Stimulated activated CD4-positive, alpha-beta T cell treated with anti-CD3 and anti-CD28 coated beads, Interleukin-15, amount 100 ng/mL, for 1 hour (primary cell): ENCODE measurements at places on chromosomes 4 and X.

- DNase-seq: no peak
Observed at GRCh38 chr4:73751830-73752229, 11.5 kb downstream of the CXCL8 start.

GRCh38 chr4:109998867-109999584, 86.3 kb downstream of the EGF start:
- no peak for DNase-seq

- no peak for DNase-seq
Observed at GRCh38 chr4:125649452-125649851, 334.7 kb downstream of the FAT4 start.

- no peak for DNase-seq
Observed at GRCh38 chr4:154616287-154616686, 3.8 kb upstream of the FGG start.

DNA sequence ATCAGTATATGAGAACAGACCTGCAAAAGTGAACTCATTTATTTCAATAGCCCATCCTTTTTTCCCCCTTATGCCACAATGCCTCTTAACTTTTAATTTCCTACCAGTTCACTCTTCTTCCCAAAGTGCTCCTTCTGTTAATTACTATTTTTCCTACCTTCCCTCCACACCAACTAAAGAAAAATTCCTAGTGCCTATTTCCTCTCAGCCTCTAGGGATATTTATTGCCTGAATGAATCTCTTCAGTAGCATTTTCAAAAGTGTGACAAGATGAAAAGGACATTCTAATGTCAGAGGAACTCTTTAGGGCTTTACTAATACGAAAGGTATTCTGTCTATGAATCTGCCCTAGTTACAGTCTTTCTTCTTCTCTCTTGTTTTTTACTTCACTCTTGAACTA, 181.1 kb upstream of the SPRY1 start:
- no peak for DNase-seq

GRCh38 chrX:9958183-9958582, 9.0 kb upstream of the CLDN34 start:
- no peak for DNase-seq

DNA sequence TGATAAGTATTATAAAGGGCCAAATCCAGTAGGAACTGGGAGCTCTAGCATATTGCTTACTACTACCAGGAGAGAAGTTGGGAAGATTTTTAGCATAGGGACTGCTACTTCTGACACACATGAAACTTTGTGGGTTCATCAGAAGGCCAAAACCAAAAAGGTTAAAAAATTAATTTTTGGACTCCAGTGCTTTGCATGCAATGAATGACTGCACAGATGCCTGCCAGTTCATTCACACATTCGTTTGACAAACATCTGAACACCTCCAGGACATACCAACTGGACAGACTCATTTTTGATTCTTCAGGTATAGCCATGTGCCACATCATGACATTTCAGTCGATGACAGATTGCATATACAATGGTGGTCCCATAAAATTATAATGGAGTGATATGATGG, 79.8 kb downstream of the MID1IP1 start:
- DNase-seq: no peak

DNA sequence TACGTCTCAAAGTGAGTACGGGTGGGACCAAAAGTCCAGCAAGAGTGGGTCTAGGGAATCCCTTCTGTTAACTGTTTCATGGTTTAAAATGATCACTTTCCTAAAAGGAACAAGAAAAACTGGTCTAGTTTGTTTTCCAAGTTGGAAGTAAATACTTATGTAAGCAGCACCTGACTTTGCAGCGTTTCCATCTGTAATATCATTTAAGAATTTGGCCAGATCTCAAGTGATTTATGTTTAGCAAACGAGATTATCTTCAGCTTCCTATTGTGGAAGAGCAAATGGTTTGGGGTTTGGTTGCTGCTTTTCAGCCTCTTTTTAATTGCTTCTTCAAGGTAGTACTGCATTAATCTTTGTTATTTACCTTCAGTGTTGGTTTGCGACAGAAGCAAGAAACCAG, 50.4 kb downstream of the FHIP1A start:
- DNase-seq: no peak

DNA sequence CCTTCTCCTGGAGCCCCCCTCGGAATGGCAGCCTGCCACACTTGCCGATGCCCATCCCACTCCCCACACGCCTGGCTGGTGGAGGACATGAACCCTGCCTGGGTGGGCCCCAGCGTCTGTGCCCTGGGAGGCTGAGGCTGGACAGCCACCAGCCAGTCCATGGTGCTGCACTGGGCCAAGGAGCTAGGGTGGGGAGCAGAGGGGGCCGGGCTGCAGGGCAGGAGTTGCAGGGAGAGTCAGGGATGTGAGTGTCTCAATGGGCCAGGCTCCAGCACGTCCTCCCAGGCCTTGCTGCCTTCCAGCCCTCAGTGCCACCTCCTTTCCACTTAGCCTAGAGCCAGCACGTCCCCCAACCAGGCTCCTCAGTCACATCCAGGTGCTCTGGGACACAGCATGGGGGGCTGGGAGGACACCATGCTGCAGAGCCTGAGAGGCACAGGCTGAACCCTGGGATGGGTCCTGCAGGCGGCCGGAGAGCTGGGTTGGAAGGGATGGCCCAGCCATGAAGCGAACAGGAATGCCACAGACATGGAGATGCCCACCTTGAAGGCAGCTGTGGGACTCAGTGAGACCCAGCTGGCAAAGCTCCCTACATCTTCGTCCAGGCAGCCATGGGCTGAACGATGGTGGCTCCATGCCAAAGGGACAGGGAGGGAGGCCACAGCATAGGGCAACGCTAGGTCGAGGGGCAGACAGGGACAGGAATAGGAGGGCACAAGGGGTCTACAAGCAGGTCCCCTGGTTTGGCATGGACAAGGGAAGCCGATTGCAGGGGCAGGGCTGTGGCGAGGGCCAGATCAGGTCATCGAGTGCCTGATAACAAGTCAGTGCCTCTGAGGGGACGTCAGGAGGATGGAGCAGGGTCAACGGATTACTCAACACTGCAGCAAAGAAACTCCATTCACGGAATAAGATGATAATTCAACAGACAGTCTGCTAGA, 30.1 kb upstream of the MXD4 start:
- no peak for DNase-seq

- no peak for DNase-seq
Observed at GRCh38 chr4:6659897-6660296, 19.4 kb downstream of the MRFAP1 start.

- DNase-seq: no peak
Observed at GRCh38 chr4:189979196-189980047, 38.8 kb downstream of the FRG1 start.

GRCh38 chr4:7988437-7988836, 48.8 kb upstream of the AFAP1 start:
- DNase-seq: no peak

DNA sequence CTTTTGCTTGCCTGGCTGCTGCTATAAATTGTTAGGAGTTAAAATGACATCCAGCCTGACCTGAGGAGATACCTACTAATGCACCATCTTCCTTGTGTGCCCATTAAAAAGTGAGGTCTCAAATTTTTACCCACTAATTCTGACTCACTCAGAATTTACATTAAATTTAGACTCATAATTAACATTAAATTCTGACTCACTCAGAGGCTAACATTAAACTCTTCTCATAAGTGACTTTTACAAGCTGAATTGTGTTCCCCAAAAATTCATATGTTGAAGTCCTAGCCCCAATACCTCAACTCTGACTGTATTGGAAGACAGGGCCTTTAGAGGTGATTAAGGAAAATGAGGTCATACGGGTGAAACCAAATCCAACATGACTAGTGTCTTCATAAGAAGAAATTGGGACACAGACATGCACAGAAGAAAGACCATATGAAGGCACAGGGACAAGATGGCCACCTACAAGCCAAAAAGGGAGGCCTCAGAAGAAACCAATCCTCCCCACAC, 11.8 kb downstream of the CASP6 start:
- no peak for DNase-seq

DNA sequence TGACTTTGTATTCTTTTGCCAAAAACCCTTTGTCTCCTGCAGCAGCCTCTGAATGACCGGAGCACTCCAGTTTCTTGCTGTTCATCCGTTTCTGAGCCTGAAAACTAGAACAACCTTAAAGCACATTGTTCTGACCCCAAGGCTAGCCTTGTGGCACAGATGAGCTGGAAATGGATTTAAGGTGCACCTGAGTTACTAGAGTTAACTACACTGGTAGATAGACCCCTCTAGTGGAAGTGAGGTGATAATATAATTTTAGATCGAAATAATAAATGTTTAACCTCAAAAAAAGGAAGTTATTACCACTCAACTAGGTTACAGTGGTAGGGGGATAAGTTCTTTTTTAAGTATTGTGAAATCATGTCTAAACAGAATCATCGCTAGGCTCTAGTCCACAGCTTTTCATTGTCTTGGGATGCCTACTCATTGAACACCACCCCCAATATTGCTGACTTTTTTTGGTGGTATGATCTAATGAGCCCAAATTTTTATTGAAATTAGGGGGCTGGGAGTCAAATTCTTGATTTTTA, 2.7 kb downstream of the PLS3 start:
- no peak for DNase-seq

DNA sequence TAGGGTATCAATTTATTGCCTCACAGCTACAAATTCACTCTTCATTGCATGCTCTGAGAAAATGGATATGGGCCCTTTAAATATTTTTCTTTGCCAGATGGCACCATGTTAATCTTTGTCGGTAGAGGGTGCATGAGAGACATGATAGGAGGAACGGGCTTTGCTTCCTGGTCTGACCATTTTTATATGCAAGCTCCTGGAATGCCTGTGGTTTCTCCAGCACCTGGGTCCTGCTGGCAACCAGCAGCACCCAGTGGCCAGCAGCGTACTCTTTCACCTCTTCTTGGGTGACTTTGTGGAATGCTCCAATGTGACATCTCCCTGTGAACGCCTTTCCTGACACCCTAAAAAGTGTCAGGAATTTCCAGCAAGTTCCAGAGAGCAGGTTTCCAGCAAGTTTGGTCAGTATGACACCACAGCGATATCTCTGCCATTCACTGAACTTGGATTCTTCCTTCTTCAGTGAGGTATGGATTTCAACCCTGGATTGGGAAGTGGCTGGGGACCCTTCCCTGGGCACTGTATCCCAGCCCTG, 140.3 kb upstream of the PGRMC2 start:
- no peak for DNase-seq

GRCh38 chrX:44915361-44915868, 42.4 kb downstream of the KDM6A start:
- no peak for DNase-seq
